ENCODE measurements at places on chromosomes 1 and 21.
A peak's percentile ranks its signal among the peaks of the same experiment; 100 is the strongest.

DNA sequence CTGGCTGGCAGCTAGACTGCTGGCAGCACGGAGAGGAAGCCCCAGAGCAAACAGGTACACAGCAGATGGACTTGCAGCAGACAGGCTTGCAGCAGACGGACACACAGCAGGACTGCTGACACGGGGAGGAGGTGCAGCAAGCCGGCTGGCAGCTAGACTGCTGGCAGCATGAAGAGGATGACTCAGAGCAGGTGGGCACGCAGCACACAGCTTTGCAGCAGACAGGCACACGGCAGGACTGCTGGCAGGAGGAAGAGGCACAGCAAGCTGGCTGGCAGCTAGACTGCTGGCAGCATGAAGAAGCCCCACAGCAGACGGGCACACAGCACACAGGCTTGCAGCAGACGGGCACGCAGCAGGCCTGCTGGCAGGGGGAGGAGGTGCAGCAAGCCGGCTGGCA, 498 bp downstream of the KRTAP10-2 start:
- no peak for DNase-seq

GRCh38 chr1:167447521-167448136, 70.7 kb downstream of the CD247 start:
- peak; percentile 64 for DNase-seq

DNA sequence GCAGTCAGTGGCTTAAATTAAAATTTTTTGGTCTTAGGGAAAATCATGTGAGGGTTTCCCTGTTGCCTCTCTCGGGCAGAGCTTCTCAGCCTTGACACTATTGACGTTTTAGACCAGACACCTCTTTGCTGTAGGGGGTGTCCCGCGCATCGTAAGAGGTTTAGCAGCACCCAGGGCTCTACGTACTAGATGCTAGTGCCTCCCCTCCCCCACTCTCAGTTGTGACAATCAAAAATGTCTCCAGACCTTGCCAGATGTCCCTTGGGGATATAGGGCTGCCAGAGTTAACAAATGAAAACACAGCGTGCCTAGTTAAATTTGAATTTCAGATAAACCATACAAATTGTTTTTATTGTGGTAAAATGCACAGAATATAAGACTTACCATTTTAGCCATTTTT, 293.3 kb downstream of the DISC1 start:
- DNase-seq: no peak

DNA sequence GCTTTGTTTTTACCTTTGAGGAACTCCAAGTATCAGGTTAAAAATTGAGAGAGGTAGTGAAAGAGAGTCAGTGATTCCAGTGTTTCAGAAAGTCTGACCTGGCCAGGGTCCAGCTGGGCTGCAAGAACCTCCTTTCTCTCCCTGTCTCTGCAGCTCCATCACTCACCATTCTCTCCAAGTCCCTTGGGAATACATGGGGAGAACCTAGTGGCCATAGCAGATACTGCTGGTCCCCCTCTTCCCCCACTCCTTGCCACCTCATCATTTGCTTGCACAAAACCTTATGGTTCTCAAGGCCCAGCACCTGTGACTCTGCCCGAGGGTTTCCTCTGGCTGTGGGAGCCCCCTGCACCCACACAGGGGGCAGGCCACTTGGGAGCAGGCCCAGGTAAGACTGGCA, 279.5 kb downstream of the KIF26B start:
- DNase-seq: no peak

- no peak for DNase-seq
Observed at GRCh38 chr1:154337253-154337894, 12.0 kb downstream of the ATP8B2 start.

DNA sequence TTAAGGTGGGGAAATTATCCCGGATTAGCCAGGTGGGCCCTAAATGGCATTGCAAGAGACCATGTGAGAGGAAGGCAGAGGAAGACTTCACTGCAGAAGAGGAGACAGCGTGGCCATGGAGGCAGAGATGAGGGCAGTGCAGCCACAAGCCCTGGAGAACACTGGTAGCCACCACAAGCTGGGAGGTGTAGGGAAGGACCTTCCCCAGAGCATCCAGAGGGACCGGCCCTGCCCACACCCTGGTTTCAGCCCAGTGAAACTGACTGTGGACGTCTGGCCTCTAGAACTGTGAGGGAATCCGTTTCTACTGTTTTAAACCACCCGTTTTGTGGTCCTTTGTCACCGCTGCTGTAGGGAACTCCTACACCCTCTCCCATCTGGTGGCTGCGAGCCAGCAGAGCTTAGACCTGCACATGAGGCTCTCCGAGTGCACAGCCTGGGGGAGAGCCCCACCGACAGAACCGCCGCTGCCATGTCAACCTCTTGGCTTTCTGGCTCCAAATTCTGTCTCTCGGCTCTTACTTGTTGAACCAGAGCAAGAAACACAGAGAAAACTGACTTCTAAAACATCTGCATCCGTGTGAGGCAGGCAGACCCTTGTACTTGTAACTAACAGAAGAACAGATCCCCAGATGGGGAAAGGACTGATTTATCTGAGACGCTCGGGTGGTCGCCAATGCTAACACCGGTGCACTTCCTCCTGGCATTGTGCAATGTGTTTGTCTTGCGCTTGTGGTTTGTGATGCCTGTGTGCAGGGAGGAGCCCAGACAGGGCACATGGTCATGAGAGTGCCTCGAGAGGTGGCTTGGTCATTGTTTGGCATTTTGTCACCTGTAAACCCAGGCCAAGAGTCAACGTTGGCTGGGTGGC, 90.8 kb upstream of the TMPRSS2 start:
- DNase-seq: no peak

GRCh38 chr1:12215118-12215961, 14.5 kb upstream of the VPS13D start:
- no peak for DNase-seq
